ENCODE measurements at places on chromosomes 6 and 20.

DNA sequence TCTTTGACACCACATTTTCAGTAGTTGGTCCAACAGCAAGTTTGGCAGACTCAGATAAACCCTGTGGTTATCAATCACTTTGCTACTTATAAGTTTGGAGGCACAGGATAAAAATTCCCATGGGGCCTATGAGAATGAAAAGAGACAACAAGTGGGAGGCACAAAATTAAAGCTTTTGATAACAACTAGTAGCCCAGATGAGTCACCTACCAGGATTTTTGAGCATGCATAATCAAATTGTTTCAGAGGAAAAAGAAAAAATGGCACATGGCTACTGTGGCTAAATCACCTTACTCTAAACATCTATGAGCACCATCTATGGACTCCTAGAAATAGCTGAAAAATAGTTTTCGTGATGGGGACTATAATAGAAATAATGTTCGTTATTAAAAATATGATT lies 40.8 kb upstream of the BMP5 start:
- DNase-seq: peak; percentile 22

DNA sequence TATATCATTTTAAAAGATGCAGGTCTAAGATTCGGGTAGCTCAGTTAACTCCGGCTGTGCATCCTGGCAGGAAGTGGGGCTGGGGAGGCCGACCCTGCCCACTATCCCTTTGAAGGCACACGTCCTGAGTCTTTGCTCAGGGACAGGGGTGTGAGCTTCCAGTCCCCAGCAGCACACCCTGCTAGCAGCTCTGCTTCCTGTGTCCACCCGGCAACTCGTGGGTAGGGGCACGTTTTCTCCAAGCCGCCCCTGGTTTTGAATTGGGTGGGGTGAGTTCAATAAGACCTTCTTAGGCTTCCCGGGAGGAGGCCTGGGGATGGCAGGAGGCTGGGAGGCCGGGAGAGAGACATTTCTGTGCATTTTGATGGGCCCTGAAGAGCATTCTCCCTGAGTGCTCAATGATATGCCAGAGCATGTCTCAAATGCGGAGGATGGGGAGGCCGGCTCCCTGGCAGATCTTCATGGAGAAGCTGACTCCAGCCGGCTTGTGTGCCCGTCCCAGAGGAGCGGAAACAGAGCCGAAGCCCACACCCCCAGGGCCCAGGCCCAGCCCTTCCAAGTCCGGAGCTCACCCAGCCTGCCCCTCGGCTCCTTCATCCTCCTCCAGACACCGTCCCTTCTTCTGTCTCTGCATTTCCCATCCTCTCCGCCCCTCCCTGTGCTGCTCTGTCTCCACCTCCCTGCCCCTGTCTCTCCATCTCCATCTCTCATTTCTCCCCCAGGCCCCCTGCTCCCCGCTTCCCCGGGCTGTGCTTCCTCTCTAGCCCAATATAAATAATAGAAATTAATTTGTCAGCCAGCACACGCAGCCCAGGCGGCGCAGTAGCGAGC lies 36.3 kb upstream of the ZFAND3 start:
- DNase-seq: peak; percentile 26

DNA sequence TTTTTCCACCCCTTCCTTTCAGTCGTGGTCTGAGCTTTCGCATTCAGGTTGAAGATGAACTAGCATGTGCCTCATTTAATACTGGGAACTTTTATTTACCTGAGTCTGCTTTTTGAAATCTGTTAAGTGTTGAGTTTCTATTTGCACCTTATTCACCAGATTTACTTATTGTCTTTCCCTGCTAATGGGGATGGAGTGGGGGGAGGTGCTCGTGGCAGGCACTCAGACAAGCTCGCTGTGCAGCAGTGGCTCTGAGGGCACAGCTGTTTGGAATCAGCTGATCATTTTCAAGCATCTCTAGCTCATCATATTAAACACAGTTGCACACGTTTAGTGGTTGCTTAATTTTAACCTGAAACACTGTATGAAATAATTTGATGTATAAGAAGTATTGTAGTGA lies 35.6 kb downstream of the UTRN start:
- no peak for DNase-seq

DNA sequence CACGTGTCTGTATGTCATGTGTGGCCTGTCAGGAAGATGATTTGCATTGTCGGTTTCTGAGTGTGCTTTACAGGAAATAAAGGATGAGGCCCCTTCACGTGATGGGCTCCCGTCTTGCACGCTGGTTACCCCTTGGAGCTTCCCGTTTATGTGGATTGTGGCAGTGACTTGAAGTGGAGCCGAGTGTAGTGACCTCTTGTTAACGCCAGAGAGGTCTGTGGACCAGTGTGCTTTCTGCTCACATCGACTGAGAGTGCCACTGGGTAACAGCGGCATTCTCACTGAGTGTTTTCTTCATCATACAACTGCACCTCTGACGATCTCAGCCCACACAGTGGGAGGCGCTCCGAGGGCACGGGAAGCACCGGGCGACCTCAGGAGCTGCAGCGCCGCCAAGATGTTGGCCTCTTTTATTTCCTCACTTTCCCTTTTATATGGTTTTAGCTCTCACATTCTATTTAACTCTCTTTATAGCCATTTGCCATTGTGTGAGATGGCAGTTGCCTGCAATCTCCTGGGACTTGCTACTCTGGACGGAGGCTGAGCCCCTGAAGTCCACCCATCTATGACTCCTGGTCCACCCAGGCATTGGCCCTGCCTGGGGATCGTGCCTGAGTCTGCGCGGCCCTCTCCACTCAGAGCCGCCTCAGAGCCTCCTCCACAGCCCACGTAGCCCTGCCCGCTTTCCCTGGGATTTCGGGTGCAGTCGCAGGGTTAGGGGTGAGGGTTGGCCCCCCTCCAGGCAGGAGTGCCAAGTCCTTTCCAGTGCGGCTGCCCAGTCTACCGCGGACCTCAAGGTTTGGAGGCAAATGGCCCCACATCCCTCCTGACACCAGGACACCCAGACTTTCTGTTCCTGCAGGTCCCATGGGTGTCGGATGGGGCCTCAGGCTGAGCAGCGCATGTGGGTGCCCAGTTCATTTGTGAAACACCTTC lies 238.9 kb downstream of the ERMARD start:
- no peak for DNase-seq

DNA sequence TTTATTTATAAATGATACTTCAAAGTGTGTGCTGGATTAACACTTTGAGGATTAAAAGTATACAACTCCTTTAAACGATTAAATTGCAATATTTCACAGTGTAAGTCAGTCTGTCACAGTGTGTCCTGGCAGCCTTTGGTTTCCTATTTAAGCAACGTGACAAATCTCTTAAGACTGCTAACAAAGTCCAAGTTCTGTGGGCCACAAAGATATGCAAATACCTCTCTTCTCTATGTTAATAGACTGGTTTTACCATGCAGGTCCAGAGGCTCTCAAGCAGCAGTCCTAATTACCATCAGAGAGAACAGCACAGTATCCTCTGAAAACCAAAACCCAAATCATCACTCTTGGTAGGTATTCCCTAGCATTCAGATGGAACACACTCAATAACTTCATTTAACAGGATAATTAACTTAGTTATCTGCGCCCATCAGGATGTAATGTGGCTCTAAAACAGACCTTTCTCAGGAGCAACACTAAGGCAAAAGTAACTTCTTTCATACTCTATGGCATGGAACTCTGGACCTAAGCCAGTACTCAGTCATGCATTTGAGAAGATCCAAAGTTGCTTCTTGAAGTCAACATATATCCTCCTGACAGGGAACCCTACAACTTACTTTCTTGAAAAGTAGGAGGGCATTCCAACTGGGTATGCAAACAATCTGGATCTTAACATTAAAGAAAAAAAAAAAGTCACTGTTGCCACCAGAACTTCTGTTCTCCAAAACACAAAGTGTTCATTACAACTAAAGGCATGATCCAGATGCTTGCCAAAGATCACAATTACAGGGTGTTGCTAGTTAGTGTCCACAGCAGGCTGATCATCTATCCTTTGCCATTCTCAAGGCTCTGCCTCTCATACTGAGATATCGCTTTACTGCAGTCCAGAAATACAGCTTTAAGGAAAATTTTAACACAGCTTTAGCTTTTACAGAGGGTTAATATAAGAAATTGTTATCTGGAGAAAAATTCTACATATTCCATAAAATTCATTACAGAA lies 53.2 kb downstream of the MAN1A1 start:
- DNase-seq: no peak

DNA sequence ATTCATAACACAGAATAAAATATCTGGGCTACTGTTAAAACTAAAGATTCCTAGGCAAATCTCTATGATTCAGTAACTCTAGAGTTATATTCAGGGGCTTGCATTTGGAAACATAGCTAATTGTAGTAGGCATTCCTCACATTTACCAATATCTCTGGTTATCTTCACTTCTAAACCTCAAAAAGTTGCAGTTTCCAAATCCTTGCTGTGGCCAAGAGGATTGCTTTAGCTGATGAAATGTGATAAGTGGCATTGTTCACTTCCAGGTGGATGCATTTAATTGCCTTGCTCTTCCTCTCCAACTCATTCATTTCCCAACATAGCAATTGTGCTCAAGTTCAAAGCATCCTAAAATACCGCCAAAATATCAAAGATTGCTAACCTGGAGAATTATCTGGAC lies 246.6 kb downstream of the GRIK2 start:
- DNase-seq: no peak

DNA sequence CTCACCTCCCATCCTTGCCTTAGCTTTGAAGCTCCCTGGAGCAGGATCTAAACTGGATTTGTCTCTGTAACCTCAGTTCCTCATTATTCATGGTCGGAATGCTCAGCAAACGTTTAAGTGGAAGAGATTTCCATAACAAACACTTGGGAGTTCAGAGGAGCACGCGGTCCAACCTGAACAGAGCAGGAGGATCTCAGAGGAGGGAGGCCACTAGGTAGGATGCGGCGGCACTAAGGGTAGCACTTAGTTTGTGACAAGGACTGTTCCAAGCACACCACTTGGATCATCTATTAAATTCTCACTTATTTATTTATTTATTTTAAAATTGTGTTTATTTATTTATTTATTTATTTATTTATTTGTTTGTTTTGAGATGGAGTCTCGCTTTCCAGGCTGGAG lies 13.3 kb upstream of the CCN5 start:
- DNase-seq: no peak

- DNase-seq: no peak
These were observed 496 bp downstream of the TMEM242 start for GRCh38 chr6:157322792-157323254.

GRCh38 chr6:134457941-134458340 lies 140.0 kb upstream of the SGK1 start:
- DNase-seq: no peak

GRCh38 chr6:158048589-158048988 lies 66.9 kb downstream of the SYNJ2 start:
- no peak for DNase-seq

DNA sequence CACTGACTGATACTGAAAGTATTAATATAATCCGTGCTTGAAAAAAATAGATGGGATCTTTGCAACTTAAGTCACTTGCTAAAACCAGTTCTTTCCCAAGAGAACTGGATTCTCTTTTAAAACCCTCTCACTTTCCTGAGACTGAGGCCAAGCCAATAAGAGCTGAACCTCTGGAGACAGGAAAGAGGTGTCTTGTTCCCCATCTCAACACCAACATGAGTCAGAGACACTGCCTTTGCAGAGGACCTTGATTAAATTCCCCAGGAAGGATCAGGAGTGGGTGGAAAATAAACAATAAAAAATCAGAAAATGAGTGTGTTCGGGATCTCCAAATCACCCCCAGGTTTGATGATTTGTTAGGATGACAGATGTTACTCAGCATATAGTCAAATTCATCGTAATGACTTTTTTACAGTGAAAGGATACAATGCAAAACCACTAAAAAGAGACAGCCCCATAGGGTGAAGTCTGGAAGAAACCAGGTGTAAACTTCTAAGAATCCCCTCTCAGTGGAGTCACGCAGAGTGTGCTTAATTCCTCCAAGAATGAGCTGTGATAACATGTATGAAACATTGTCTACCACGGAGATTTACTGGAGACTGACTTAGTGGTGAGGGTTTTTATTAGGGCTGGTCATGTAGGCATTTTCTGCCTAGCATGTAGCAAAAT lies 122.8 kb upstream of the BEND3 start:
- DNase-seq: peak; percentile 38

Measured in fibroblast of gingiva (primary cell).